ENCODE measurements at places on chromosomes 7 and 10.

GRCh38 chr10:12351889-12352288 lies 2.5 kb downstream of the CAMK1D start:
- no peak for DNase-seq

GRCh38 chr10:103657061-103657591 lies 163.6 kb downstream of the NEURL1 start:
- DNase-seq: no peak

- peak; percentile 56 for DNase-seq
Measured at GRCh38 chr10:103692952-103693811, 162.2 kb downstream of the SH3PXD2A start.

DNA sequence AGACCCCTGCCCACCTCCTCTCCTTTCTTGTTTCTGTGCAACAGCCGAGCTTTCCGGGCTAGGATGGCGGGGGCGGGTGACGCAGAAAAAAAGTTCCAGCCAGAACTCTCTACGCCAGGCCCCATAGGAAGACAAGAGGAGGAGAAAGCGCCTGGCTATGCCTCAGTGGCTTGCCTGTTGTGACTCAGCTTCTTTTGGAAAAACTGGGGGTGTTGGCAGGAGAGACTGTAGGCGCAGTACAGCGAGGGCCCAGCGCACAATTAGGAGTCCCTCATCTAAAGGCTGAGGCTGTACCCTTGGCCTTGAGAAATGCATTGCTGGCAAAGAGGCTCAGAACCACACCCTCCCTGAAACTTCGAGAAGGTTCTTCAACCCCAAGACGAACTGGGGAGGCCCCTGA lies 28.0 kb upstream of the KPNA7 start:
- DNase-seq: no peak

DNA sequence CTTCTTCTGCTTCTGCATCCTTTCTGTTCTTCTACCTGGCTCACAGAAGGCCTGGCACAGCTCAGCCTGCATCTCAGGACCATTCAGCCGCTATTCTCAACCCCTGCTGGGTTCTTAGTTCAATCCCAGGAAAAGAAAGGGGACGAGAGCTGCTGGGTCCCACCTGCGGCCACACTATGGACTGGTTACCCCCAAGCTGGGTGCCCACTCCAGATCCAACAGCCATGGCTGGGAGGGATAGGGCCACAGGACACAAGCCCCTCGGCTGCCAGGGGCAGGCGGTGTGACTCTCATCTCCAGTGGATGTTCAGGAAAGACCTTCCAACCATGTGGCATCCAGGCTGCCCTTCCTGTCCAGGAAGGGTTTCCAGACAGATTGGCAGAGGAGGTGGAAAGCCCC lies 97.6 kb upstream of the NMT2 start:
- no peak for DNase-seq

- no peak for DNase-seq
Measured at GRCh38 chr10:126122881-126123280, 226.5 kb downstream of the FANK1 start.

DNA sequence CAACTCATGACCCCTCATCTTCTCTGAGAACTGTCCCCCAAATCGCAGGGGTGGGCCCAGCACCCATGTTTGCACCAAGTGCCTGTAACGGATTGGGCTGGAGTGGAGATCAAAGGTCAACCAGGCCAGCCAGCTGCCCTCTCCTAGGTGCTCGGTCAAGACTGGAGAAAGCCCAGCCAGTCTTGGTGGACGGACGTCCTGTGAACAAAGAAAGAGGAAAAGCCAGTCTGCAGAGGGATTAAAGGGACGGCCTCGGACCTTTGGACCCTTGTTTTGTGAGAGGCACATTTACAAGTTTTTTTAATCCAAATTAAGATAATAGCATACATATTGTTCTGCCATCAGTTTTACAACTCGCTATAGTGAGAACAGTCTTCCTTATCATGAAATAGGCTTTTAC lies 31.7 kb upstream of the GALNTL5 start:
- no peak for DNase-seq

GRCh38 chr10:61662794-61663259 lies at the start of gene CABCOCO1:
Gene CABCOCO1 (plus strand): TSS chr10:61662929. CDS start chr10:61662973, 44 bp downstream.
- peak; percentile 91 for DNase-seq

DNA sequence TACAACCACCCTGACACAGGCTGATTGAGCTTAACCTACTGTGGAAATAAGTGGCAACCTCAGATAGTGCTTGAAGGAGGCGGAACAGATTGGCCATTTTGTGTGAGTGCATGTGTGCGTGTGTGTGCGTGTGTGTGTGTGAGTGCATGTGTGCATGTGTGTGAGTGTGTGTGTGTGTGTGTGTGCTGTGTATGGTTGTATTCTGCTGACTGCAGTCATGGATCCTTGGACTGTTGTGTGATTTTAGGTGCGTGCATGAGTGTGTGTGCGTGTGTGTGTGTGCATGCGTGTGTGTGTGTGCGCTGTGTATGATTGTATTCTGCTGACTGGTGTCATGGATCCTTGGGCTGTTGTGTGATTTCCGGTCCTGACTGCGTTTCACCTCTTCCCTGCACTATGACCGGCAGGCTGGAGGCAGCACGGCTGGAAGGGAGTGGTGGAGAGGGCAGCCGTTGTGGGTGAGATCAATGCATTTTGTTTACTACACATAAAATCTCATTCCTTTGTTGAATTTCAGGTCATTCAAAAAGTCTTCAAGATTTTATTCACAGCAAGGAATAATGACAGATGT lies 6.3 kb downstream of the IQCE start:
- DNase-seq: peak; percentile 25

DNA sequence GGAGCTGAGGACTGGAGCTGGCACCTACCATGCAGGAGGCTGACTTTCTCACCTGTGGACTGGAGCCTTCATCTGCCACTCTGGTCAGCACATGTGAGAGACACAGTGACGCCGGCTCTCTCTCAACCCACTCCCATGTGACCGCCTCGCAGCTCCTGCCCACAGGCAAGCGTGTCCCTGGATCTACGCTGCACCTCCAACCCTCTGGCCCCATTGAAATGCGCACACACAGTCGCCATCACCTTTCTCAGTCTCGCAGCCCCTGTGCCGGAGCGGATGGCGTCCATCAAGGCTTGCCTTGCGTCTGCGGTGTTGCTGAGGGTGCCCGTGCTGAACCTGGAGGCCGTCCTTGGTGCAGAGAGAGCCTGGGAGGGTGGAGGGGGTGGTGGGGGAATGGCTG lies 242.2 kb upstream of the GRB10 start:
- no peak for DNase-seq

DNA sequence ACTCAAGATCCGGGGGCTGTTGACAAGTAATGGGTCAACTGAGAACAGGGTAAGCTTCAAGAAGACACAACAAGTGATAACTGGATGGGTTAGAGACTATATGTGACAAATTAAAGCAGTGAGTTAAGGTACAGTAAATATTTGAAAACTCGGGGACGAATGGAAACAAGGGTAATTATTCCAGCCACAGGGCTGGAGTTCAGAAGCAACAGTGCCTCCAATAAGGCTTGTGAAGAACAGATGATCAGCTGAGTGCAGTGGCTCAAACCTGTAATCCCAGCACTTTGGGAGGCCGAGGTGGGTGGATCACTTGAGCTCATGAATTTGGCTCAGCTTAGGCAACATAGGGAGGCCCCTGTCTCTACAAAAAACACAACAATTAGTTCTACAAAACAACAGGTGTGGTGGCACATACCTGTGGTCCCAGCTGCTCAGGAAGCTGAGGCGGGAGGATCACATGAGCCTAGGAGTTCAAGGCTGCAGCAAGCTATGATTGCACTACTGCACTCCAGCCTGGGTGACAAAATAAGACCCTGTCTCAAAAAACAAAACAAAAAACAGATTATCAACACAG lies 20.5 kb upstream of the DLD start:
- DNase-seq: no peak

- DNase-seq: no peak
Measured at GRCh38 chr7:37417107-37417474, 31.6 kb downstream of the ELMO1 start.

GRCh38 chr7:44376429-44377133 lies 51.2 kb upstream of the CAMK2B start:
- no peak for DNase-seq

DNA sequence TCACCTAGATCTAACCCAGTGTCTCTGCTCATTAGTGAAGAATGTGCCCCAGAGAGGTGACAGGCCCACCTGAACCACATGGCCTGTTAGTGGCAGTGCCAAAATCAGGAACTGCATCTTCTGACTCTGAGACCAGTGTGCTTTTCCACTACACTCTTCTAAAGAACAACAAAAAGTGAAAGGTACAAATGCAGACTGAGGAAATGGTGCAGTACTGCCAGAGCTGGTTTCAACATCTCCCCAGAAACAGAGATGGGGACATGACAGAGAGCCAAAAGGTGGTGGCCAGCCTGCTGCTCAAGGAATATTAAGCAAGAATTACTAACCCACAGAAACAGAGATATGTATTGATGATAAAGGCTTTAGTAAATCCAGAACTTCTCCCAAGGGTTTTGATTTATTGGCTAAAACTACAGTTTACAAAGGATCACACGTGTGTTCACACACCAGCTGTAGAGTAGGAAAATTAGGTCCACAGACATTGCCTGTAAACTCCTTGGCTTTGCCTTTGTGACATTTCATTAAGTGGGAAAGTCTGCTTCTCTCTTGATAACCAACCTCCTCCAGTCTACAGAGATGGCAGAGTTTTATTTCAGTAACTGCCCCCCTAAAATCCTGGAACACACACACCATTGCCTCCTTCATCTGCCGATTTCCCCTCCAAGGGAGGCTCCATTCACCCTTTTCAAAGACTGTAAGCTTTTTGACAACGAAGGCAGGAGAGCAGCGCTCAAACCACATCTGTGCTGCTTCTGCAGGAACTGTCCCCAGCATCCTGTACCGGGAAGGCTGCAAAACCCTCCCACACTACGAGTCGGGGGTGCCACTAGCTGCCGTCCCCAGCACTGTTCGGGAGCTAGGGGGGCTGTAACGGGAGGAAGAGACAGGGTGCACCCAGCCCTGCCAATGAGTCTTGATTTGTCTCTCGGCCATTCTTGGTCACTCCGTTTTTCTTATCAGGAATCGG lies 29.8 kb downstream of the GSDME start:
- DNase-seq: no peak

DNA sequence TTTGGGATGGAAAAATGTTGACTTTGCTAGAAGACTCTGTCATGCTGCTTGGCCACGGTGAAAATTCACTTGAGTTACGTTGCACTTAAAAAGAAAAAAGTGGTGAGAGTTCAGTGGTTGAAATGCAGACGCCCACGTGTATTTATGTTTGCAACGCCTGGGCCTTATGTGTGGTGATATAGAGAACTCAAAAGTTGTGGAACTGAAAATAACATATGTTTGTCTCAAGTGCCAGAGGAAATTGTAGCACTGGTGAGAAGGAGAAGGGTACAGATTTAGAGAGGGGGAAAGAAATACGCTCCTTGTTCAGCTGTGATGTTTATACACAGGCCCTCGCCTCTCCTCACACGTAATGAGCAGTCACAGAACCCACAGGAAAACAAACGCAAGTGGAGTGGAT lies 73.6 kb downstream of the EMX2 start:
- no peak for DNase-seq

DNA sequence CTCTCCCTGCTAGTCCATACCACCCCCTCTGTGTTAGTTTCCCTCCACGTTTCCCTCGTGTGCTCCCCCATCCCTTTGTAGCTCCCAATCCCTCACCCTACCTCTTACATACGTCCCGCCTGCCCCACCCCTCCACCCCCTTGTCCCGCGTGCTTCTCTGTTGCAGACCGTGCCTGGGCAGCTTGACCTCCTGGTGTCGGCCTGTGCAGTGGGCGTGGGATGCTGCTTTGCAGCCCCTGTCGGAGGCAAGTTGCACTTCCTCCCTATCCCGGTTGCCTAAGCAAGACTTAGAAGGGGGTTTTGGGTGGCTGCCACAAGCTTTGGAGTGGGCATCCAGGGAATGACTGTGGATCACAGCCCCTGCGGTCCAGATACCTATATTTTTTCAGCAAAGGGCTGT lies 7.7 kb downstream of the CLCN1 start:
- DNase-seq: peak; percentile 24

DNA sequence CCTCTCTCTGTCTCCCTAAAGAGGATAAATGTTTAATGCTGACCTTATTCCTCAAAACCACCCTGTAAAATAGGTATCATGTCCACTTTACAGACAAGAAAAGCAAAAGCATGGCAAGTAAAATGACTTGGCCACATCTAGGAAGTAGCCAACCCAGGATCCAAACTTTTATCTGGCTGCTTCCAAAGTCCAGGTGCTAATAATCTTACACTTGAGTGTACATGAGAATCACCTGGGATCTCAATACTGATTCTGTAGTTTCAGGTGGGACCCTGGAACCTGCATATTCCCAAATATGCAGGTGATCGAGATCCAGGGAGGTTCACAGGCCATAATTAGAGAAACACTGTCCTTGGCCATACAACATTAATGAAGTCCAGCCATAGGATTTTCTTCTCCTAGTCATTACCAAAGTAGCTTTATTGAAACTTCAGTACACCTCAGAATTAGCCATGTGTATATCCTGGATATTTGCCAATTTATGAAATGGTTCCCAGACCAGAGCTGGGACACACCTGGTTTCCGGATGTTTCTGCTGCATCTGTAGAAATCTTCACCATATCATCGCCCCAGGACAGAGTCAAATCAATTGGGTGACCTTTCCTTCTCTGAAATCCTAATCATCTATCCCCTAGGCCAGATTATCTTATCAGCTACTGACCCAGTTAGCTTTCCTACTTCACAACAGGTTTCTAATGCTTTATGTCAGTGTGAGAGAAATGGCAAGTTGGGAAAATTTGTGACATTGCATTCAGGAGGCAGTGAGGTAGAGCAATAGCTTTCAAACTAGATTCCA lies 119.1 kb upstream of the KMT2E start:
- DNase-seq: no peak

GRCh38 chr10:88522715-88523114 lies 60.4 kb downstream of the RNLS start:
- peak; percentile 65 for DNase-seq

DNA sequence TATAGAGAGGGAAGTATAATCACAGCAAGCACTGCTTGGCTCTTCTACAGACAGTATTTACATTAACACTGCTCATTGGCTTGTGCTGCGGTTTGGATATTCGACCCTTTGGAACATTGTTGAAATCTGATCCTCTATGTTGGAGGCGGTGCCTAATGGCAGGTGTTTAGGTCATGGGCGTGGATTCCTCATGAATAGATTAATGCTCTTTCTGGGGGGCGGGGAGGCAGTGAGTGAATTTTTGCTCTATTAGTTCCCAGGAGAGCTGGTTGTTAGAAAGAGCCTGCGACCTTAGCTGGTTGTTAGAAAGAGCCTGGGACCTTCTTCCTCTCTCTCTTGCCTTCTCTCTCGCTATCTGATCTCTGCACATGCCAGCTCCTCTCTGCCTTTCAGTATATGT lies 77.3 kb upstream of the SVIL start:
- no peak for DNase-seq

DNA sequence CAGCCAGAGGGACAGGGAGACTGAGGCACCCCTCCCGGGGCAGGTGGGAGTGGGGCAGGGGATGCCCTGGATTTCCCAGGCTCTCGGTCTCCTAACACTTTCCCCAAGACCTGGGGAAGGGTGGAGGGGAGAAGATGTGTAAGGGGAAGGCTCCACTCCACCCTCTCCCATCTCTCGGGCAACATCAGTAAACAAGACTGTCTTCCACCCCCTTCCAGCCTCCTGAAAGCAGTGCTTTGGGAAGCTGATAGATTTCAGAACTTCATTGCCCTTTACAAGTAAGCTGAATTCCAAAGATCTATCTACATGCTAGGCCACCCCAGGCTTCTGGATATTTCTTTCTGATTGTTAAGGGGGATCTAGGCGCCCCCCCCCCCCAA lies 3.7 kb downstream of the FLNC start:
- DNase-seq: peak; percentile 85

- no peak for DNase-seq
Measured at GRCh38 chr10:43299579-43299978, 32.7 kb upstream of the RASGEF1A start.

Data from lung (tissue), 17 donors.